Central memory CD8-positive, alpha-beta T cell (primary cell): ENCODE measurements at places on chromosomes 4 and X.

- H3K36me3 ChIP-seq = peaks cover 6% of the 10 kb centered on the region
- DNase-seq = no peak
- no peak overlapping the region for H3K4me3 ChIP-seq
- H3K27me3 ChIP-seq = no peaks in the 10 kb centered on the region
These were observed 39.3 kb downstream of the ELF2 start for GRCh38 chr4:139137763-139138162.

GRCh38 chr4:158356301-158356700 is 146.0 kb downstream of the TMEM144 start:
- no peaks in the 10 kb centered on the region for H3K4me1 ChIP-seq
- H3K27ac ChIP-seq = no peak overlapping the region
- no peak for DNase-seq
- no peak overlapping the region for H3K4me3 ChIP-seq
- H3K27me3 ChIP-seq = no peaks in the 10 kb centered on the region

DNA sequence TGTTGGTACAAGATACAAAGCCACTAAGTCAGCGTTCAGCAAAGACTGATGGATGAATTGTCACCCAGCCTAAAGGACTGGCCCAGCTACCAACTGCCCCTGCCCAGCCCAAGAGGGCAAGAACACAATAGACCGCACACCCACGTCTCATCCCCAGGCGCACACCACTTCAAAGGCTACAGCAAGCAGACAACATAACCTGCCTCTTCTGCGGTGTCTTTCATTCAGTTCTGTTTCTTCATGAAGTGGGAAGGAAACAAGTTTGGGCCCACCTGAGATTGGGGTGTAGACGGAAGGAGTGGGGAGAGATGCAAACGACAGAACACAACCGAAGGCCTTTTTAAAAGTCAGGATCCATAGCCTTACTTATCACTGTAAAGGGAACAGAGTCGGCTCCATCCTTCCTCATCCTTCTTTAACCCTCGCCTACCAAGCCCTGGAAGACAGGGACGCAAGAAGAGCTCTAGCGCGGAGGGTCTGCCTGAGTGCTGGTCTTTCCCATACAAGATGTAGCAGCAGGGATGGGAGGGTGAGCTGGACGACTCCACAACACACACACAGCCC is 691 bp downstream of the SCARB2 start:
- peak overlapping the region; percentile 60 for H3K27ac ChIP-seq
- H3K27me3 ChIP-seq = no peaks in the 10 kb centered on the region
- H3K36me3 ChIP-seq = peaks cover 12% of the 10 kb centered on the region
- DNase-seq = peak; percentile 19
- H3K4me3 ChIP-seq = peak overlapping the region; percentile 77

GRCh38 chrX:138408101-138408500 is 303.4 kb downstream of the FGF13 start:
- DNase-seq = no peak
- H3K4me3 ChIP-seq = no peak overlapping the region
- H3K27me3 ChIP-seq = no peaks in the 10 kb centered on the region
- no peaks in the 10 kb centered on the region for H3K4me1 ChIP-seq
- H3K36me3 ChIP-seq = no peaks in the 10 kb centered on the region

DNA sequence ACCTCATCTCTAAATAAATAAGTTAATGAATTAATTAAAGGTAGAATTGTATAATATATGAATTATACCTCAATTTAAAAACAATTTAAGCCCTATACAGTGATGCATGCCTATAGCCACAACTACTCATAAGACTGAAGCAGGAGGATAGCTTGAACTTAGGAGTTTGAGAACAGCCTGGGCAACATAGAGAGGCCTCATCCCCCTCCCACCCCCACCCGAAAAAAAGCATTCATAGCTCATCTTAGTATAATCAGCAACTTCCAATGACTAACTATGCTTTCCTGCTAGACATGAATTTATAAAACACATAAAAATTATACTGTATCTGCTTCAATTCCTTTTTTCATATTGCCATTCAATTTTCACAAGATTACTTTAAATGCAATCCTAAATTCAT is 1.6 kb downstream of the LRBA start:
- no peak for DNase-seq
- no peak overlapping the region for H3K27ac ChIP-seq
- no peaks in the 10 kb centered on the region for H3K27me3 ChIP-seq
- peaks cover 37% of the 10 kb centered on the region for H3K4me1 ChIP-seq
- H3K36me3 ChIP-seq = peaks cover 11% of the 10 kb centered on the region
- H3K4me3 ChIP-seq = peak overlapping the region; percentile 99

- peaks cover 10% of the 10 kb centered on the region for H3K27me3 ChIP-seq
- H3K4me3 ChIP-seq = no peak overlapping the region
- no peak overlapping the region for H3K27ac ChIP-seq
- H3K36me3 ChIP-seq = no peaks in the 10 kb centered on the region
These were observed 15.1 kb upstream of the MAD2L1 start for GRCh38 chr4:120081726-120082125.

DNA sequence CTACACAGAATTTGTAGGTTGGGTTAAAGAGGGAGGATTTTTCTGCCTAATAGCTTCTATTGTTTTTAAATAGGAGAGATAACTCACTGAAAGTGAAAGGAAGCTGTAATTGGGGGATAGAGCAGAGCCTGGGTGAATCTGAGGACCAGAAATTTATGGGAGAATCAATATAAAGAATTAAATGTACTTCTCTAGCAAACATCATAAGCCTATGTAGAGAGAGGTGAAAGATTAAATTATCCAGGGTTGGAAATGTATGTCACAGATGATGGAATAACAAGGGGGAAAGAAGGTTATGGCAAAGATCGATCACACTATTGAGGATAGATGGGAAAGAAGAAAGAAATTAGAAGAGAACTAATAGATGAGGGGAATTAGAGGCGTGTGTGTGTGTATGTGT is 104.4 kb upstream of the DCAF8L1 start:
- DNase-seq = no peak
- H3K4me3 ChIP-seq = no peak overlapping the region
- no peaks in the 10 kb centered on the region for H3K4me1 ChIP-seq
- no peaks in the 10 kb centered on the region for H3K36me3 ChIP-seq
- no peaks in the 10 kb centered on the region for H3K27me3 ChIP-seq

- no peak for DNase-seq
- no peak overlapping the region for H3K4me3 ChIP-seq
These were observed 76.7 kb downstream of the FHIP1A start for GRCh38 chr4:151485541-151486131.

DNA sequence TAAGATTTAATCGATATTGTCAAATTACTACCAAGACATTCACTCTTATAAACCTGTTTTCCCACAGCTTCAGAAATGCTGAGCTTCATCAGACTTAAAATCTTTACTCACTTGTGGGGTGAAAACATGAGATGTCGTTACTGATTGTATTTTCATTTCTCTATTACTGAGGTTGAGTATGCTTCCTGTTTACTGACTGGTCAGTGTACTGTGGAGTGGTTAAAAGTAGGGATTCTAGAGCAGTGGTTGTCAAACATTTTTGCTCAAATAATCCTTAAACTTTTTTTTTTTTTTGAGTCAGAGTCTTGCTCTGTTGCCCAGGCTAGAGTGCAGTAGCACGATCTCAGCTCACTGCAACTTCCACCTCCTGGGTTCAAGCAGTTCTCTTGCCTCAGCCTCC is 50.3 kb downstream of the NSUN7 start:
- H3K27me3 ChIP-seq = no peaks in the 10 kb centered on the region
- H3K27ac ChIP-seq = no peak overlapping the region
- no peaks in the 10 kb centered on the region for H3K4me1 ChIP-seq
- H3K4me3 ChIP-seq = no peak overlapping the region
- peaks cover 2% of the 10 kb centered on the region for H3K36me3 ChIP-seq
- DNase-seq = no peak

GRCh38 chr4:45931154-45931553 is 192.7 kb downstream of the GABRG1 start:
- H3K36me3 ChIP-seq = no peaks in the 10 kb centered on the region
- no peaks in the 10 kb centered on the region for H3K4me1 ChIP-seq
- DNase-seq = no peak
- H3K27ac ChIP-seq = no peak overlapping the region
- H3K27me3 ChIP-seq = no peaks in the 10 kb centered on the region
- no peak overlapping the region for H3K4me3 ChIP-seq

GRCh38 chrX:134670134-134670924 is 12.1 kb upstream of the PLAC1 start:
- no peaks in the 10 kb centered on the region for H3K27me3 ChIP-seq
- no peak overlapping the region for H3K4me3 ChIP-seq
- H3K36me3 ChIP-seq = peaks cover 1% of the 10 kb centered on the region
- no peaks in the 10 kb centered on the region for H3K4me1 ChIP-seq
- DNase-seq = no peak

DNA sequence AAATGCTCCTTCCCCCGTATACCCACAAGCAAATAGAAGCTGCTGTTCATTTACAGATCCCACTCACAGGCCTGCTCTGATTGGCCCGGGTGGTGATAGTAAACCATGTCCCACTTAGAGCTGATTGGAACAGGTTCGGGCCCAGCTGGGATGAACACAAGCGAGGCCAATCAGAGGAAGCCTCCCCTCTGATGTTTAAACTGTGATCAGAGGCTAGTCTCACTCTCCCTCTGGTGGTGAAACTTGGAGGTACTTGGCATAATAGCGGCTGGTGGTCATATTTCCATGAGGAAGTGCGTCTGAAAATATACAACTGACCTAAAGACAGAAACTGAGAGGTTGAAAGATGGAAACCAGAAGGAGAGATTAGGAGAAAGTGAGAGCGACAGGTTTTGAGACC is 51.5 kb upstream of the TRPC3 start:
- H3K4me1 ChIP-seq = no peaks in the 10 kb centered on the region
- no peak overlapping the region for H3K27ac ChIP-seq
- H3K36me3 ChIP-seq = no peaks in the 10 kb centered on the region
- H3K27me3 ChIP-seq = peaks cover 19% of the 10 kb centered on the region
- no peak overlapping the region for H3K4me3 ChIP-seq

DNA sequence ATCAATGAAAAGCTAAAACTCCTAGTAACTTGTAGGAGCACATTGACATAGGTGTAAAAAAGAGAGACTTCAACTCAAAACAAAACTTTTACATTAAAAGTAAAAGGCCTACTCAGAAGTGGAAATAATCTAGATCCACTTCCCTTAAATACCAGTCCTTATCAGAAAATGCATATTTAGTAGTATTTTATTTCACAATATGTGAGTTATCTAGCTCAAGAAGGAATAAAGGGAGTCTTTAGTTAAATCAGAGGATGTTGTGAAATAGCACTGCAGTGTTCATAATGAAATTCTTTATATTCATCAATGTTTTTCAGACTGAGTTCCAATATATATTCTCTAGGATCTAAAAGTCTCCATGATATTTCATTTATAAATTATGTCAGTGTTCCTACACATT is 715.0 kb downstream of the GRID2 start:
- DNase-seq = no peak
- H3K4me1 ChIP-seq = no peaks in the 10 kb centered on the region
- H3K27me3 ChIP-seq = no peaks in the 10 kb centered on the region
- no peaks in the 10 kb centered on the region for H3K36me3 ChIP-seq
- H3K4me3 ChIP-seq = no peak overlapping the region
- no peak overlapping the region for H3K27ac ChIP-seq

DNA sequence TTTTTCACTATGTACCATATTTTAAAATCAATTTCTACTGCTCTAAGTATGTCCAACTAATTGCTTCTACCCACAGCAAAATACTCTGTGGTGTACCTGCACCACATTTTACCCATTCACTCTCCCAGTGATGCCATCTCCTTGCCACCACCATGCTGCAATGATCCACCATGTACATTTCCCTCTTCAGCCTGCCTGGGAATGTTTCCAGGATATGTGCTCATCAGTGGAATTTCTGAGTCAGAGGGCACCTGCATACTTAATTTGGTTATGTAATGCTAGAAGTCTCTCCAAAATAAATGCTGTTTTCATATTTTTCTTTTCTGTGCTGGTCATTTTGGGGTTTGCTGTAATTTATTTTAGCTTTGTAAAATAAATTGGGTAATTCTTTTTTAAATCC is 33.2 kb upstream of the OCIAD2 start:
- H3K4me3 ChIP-seq = no peak overlapping the region
- H3K27me3 ChIP-seq = no peaks in the 10 kb centered on the region
- peaks cover 6% of the 10 kb centered on the region for H3K4me1 ChIP-seq
- peaks cover 1% of the 10 kb centered on the region for H3K36me3 ChIP-seq
- no peak for DNase-seq
- no peak overlapping the region for H3K27ac ChIP-seq

- H3K36me3 ChIP-seq = peaks cover 30% of the 10 kb centered on the region
- no peak for DNase-seq
- H3K4me3 ChIP-seq = peak overlapping the region; percentile 72
- peak overlapping the region; percentile 80 for H3K27ac ChIP-seq
These were observed 53.4 kb downstream of the IRF2 start for GRCh38 chr4:184420881-184421416.

- peak overlapping the region; percentile 85 for H3K27ac ChIP-seq
- H3K27me3 ChIP-seq = no peaks in the 10 kb centered on the region
- H3K4me1 ChIP-seq = peaks cover 25% of the 10 kb centered on the region
These were observed 63.2 kb upstream of the TNIP3 start for GRCh38 chr4:121227341-121227792.
